ENCODE measurements at places on chromosomes 16 and 17.

DNA sequence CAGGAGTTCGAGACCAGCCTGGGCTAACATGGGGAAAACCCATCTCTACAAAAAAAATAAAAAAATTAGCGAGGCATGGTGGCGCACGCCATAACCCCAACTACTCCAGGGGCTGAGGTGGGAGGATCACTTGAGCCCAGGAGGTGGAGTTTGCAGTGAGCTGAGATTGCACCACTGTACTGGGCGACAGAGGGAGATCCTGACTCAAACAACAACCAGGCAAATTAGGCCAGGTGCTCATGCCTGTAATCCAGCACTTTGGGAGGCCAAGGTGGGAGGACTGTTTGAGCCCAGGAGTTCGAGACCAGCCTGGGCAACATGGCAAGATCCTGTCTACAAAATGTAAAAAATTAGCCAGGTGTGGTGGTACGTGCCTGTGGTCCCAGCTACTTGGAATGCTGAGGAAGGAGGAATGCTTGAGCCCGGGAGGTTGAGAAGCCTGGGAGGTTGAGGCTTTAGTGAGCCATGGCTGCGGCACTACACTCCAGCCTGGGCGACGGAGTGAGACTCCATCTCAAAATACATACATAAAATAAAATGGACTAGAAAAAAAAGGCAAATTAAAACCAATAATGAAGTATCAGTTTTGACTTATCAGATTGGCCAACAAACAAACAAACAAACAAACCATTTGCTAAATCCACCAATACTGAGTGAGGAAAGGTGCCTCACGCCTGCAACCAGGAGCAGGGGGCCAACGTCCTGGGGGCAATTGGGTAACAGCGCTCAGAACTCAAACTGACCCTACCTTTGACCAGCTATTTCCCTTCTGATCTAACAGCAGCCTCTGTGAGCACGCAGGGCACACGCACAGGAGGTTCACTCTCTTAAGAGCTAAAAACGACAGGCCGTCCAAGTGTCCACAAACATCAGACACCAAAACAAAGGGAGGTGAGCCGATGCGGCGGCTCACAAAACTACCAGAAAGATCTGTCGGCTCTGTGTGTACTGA lies 19.4 kb upstream of the FASN start:
- DNase-seq, result no peak

DNA sequence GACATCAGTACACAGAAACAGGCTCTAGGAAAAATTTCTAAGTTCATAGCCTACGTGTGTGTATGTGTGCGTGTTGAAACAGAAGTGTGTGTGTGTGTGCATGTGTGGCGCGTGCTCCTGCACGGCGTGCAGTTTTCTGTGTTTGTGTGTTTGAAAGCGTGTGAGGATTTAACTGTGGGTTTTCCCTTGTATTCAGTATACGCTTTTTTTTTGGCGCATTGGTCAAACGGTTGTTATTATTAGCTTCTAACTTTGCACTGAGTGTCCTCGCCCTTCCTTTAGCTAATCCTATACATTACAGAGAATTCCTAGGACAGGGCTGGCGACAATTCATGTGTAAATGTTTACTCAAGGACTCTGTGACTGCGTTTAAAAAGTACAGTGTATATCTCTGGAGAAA lies 23.0 kb downstream of the TMC6 start:
- no peak for DNase-seq

DNA sequence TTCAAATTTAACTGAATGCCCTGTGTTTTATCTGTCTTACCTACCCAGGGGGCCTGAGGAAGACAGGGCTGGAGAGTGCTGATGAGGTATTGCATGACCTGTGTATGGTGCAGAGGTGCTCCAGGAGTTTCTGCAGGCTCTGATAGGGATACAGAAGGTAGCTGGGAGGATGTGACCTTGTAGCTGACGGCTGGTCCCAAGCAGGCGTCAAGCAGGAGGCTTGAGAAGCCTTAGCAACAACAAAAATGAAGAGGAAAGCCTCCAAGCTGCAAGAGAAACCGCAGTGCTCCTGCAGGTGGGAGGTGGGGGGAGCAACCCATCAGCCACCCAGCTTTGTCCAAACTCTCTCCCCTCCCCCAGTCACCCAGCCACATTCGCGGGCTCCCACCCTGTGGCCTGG lies 40.4 kb downstream of the LAT start:
- no peak for DNase-seq

GRCh38 chr16:68083239-68083781 lies 1.9 kb upstream of the NFATC3 start:
- no peak for DNase-seq

DNA sequence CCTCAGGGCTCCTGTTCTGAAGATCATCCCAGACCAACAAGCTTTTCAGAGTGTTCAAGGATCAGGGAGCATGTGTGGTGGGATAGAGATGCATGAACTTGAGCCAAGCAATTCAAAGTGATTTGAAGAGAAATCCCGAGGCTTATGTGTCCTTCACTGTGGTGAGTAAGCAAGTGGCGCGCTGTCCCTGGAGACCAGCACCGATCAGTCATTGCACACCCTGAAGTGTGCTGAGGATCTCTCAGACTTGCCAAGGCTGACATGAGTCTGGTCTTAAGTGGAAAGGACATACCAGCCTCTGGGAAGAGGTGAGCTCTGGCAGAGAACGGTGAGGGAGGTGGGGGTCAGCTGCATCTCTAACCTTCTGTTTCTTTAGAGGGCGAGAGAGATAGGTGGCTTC lies 43.8 kb upstream of the CDH13 start:
- DNase-seq, result no peak

- no peak for DNase-seq
Observed at GRCh38 chr16:23497543-23497868, 12.8 kb downstream of the GGA2 start.

DNA sequence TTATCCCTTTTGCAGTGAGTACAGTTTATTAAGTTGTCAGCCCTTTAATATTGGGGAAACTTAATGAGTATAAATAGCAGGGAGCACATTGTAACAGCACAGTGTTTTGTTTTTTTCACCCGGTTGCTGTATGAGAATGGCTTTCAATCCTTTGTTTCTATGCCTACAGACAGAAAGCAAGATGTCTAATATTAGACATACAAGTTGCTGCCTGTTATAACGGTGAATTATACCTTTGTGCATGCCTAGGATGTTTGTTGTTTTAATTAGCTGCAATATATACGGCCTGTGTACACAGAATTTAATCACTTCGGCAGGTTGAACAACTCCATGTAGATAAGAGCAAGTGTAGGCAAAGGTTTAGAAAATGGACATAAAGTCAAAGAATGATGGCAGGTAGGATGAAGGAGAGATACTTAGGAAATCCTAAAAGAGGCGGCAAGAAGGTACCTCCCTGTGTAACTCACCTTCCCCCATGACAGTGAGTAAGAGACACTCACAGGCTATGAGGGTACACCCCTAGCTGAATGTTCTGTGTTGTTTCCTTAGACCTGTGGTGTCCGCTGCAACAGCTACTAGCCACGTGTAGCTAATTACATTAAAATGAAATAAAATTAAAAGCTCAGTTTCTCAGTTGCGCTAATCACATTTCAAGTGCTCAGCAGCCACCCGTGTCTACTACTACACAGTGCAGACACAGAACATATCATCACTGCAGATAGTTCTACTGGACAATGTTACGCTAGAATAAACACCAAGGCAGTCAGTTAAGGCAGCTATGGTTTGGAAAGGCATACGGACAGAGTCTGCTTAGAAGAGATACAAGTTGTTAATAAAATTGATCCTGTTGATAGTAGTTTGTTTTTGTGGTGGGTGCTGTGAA lies 10.9 kb downstream of the SLC7A6OS start:
- no peak for DNase-seq

GRCh38 chr17:7329997-7330637 lies 982 bp upstream of the NEURL4 start:
- peak; percentile 64 for DNase-seq

GRCh38 chr17:65103896-65104295 lies 33.3 kb upstream of the RGS9 start:
- no peak for DNase-seq

DNA sequence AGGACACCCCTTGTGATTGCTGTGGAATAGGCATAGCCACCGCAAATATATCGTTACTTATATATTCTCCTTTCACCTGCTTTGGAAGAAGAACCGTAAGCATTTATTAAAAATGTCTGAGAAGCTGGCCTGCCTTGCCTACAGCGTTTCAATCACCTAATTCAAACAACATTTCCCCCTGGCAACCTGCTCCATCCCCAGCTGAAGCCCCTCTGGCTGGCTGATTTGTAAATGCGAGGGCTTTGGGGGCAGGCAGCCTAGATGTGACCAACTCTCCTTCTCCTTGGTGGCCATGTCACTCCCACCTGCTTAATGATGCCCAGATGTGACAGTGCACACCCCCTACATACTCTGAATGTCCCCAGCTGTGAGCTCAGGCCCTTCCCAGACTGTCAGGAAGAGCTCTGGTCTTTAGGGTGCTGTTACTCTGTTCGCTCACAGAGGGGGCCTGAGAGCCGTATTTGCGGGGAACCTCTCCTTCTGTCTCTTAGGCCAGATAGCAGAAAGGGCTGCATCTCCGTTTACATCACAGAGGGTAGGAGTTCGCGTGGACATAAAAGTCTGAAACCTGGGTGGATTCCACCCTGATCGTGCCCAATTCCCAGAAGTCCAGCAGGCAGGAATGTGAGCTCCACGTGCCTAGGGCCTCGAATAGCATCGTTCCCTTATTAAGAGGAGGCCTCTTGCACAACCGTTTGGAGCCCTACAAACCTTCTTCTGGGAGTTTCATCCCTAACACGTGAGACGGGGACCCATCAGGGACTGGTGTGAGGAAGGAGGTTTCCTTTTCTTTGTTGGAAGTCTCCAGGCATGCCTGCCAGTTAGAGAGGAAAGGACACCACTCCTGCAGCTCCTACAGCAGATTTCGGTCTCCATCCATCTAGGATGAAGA lies 2.4 kb upstream of the SDK2 start:
- DNase-seq, result no peak

GRCh38 chr16:67530013-67530939 lies 1.6 kb downstream of the RIPOR1 start:
- DNase-seq, result no peak

DNA sequence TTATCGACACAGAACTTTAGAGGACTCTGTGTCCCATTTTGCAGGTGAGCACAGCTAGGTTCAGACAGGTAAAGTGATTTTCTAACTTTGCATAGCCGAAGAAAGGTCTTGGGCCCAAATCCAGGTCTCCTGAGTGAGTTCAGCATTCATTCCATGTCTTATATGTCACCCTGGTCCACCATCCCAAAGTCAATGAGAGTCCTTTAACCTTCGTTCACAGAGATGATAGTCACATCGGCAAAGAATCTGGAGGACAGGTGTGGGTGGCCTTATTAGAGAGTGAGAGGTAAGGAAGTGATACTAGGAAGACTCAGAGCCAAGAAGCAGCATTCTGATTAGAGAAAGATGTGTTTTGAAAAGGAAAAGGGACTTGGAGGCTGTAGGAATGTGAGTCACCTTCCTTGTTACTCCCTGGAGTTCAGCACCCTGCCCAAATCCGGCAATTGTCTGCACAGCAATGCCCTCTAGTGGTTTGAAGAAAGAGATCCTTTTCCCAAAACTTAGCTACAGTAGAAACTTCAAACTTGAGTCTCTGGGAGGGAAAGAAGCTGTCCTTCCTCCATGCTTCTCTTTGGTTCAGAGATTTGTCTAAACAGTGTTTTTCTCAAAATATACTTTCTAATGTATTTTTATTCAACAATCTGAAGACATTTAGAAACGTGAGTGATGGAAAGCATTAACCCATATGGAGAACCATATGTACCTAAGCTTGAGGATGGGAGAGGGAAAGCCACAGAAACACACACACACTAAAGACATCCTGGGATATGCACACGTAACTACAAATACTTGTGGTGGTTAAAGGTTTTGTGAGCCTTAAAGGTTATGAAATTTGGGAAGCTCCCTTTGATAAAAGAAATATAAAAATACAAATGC lies 96.4 kb upstream of the SHISA6 start:
- DNase-seq, result no peak

- DNase-seq, result no peak
Observed at GRCh38 chr17:9324864-9325263, 250.8 kb downstream of the STX8 start.

DNA sequence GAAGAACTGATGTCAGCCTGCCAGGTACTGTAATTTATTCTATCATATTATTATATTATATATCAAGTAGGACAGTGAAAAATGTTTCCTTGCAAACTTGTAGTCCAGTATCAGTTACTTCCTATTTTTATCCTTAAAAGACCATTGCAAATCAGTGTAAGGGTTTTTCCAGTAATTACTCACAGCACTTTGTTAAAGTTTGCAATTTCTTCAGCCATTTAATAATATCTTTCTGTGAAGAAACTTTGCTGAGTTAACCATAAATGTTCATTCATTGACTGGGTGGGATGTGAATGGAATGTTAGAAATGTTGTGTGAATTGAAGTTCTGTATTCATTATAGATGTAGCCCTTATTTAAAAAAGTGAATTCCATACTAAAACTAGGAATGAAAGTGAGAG lies 26.7 kb downstream of the HAPSTR1 start:
- DNase-seq, result no peak

DNA sequence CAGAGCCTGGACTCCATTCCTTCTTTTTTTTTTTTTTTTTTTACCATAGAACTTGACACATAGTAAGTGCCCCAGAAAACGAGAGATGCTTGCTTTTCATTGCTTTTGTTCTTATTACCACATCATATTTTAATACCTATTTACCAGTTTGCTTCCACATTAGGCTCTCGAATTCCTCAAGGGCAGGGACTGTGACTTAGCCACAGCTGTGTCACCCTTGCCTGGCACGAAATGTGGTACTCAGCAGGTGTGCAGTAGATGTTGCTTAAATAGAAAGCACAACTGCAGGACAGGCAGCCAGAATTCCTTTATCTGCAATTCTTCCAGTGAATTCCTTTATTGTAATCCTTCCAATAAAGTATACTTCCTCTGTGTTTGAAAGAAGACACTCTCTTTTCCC lies 393.0 kb downstream of the HAPSTR1 start:
- DNase-seq, result no peak

- no peak for DNase-seq
Observed at GRCh38 chr16:79463841-79464240, 136.7 kb downstream of the MAF start.

DNA sequence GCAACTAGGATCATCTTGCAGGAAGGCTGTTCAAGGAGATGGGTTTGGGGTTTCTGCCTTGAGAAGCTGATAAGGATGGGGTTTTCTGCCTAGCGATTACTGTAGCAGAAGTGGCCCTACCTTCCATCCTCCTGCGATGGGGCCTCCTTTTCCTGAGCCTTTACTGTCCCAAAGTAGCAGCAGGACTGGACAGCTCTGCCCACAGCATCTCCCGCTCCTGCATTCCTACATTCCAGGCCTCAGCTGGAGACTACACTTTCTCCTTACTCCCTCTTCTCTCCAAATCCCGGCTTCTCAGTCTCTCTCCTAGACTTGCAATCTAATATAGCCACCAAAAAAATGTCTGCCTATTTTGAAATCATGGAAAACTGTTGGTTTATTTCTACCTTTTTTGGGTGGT lies 355.4 kb downstream of the CA10 start:
- no peak for DNase-seq

DNA sequence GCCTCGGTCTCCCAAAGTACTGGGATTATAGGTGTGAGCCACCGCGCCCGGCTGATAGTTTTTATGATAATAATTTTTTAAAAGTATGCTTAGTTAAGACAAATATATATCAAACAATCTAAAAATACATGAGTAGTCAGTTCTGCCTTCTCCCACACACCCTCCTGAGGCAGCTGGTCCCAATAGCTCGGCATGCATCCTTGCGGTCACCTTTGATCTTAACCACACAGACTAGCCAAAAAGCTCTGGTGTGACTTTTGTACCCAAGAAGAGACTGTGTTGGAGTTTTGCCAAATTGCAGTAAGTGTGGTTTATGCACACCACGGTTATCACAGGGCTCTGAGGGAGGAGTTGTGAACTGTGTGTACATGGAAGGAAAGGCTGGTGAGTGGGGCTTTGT lies 25.6 kb downstream of the ATP6V0A1 start:
- no peak for DNase-seq
